ENCODE measurements at places on chromosomes 1 and 21.

DNA sequence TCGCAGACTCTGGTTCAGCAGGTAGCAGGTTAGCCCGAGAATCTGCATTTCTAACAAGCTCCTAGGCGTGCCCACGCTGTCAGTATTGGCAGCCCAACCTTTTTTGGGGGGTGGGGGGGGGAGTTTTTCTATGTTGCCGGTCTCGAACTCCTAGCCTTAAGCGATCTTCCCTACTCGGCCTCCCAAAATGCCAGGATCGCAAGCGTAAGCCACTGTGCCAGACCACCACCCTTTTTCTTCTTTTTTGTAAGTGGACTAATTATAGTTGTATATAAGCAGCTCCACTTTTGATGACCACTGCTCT is 480 bp upstream of the MIS18A start:
- peaks cover 34% of the 10 kb centered on the region for H3K4me1 ChIP-seq
- H3K4me3 ChIP-seq, result peak overlapping the region; percentile 98
- DNase-seq, result no peak
- peaks cover 11% of the 10 kb centered on the region for H3K36me3 ChIP-seq
- peak overlapping the region; percentile 97 for H3K27ac ChIP-seq

DNA sequence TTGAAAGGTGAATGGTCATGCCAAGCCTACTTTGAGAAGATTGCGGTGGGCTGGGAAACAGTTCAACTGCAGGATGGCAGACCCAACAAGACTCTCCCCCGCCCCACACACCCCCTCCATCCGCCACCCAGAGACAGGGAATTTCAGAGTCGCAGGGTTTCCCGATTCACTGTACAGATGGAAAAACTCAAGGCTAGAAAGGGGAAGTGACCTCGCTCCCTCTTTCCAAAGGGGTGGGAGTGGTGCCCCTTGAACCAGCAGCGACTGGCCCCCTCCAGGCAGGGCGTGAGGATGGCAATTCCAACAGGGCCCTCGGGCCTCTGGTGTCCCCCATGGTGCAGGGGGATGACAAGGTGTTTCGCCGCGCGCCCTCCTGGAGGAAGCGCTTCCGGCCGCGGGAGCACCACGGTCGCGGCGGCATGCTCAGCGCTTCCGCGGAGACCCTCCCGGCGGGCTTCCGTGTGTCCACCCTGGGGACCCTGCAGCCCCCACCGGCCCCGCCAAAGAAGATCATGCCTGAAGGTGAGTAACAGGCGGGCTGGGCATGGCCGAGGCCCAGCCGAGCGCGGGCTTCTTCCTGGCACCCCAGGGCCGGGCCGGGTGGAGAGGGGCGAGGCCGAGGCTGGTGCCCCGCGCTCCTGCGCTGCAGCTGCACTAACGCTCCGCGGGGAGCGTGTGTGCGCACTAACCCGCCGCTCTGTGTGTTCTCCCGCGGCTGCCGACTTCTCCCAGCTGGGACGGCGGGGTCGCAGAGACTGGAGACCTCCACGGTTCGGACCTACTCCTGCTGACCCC is 10.4 kb downstream of the MYOG start:
- H3K4me3 ChIP-seq, result no peak overlapping the region
- H3K36me3 ChIP-seq, result no peaks in the 10 kb centered on the region
- H3K27me3 ChIP-seq, result peaks cover 8% of the 10 kb centered on the region
- H3K4me1 ChIP-seq, result peaks cover 5% of the 10 kb centered on the region
- DNase-seq, result no peak

DNA sequence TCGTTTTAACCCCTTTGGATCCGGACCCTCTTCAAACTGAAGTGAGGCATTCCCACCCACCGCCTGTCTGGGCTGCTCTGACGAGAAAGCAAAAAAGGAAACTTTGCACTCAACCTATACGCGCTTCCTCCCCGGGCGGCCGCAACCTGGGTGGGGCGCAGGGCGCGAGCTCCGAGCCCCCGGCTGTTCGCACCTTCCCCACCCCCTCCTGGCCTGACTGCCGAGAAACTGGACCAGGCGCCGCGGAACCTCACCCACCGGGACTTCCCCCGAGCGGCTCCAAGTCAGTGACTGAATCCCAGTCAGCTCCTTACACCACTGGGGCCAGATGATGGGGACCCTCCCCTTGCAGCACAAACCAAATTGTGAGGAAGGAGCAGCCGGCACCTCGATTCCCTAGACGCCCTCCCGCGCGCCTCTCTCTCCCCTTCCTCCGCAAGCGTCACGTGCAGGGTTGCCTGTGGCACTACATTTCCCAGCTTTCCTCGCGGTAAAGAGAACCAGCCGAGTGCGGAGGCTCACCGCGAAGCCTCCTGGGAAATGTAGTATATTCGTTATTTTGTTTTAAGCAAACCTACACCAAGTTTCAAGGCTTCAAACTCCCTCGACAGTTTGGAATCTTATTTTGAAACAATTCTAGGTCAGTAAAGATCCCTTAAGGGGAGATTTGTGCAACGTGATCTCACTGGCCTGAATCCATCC is at the start of gene RAB29:
RAB29 (minus strand) TSS at position 468 of the 702 bp plus-strand sequence. CDS start 526 bp downstream, outside the sequence.
- DNase-seq, result peak; percentile 94
- H3K36me3 ChIP-seq, result peaks cover 15% of the 10 kb centered on the region
- peaks cover 74% of the 10 kb centered on the region for H3K4me1 ChIP-seq
- peaks cover 25% of the 10 kb centered on the region for H3K27me3 ChIP-seq

GRCh38 chr1:14724678-14725077 is 126.2 kb downstream of the KAZN start:
- H3K36me3 ChIP-seq, result no peaks in the 10 kb centered on the region
- DNase-seq, result no peak
- peaks cover 3% of the 10 kb centered on the region for H3K27me3 ChIP-seq
- H3K4me3 ChIP-seq, result no peak overlapping the region
- H3K27ac ChIP-seq, result no peak overlapping the region

GRCh38 chr1:225999912-226000337 is 782 bp upstream of the SDE2 start:
- DNase-seq, result peak; percentile 84
- H3K4me3 ChIP-seq, result peak overlapping the region; percentile 100
- H3K36me3 ChIP-seq, result peaks cover 2% of the 10 kb centered on the region
- peaks cover 18% of the 10 kb centered on the region for H3K27me3 ChIP-seq
- H3K27ac ChIP-seq, result peak overlapping the region; percentile 99
- H3K4me1 ChIP-seq, result peaks cover 68% of the 10 kb centered on the region

DNA sequence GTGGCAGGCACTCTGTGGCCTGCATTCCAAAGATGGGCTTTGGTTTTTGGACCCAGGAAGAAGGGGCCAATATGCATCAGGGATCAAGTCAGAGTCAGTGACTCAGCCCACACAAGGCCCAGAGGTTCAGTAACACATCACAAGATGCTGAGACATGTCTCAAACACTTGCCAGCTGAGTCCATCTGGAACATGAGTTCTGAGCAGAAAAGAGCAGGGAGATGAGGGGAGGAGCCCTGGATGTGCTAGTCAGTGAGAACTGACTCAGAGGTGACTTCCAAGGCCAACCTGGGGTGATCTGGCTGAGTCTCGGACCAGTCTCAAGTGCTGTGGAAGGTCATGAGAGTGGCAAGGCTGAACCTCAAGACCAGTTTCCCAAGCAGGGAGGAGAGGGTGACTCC is 150.1 kb downstream of the CDC7 start:
- peaks cover 10% of the 10 kb centered on the region for H3K36me3 ChIP-seq
- no peak for DNase-seq
- no peak overlapping the region for H3K4me3 ChIP-seq
- H3K27me3 ChIP-seq, result no peaks in the 10 kb centered on the region

DNA sequence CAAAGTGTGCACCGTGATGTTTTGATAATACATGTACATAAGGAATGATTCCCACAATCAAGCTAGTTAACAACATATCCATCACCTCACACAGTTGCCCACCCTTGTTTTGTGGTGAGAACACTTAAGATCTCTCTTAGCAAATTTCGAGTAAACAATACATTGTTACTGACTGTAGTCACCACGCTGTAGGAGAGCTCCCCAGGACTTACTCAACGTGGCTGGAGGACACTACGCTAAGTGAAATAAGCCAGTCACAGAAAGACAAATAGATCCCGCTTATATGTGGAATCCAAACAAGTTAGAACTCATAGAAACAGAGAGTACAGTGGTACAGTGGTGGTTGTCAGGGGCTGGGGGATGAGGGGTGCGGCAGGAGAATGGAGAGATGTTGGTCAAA is 24.8 kb downstream of the GPR137B start:
- peaks cover 12% of the 10 kb centered on the region for H3K36me3 ChIP-seq
- no peak for DNase-seq
- peaks cover 42% of the 10 kb centered on the region for H3K4me1 ChIP-seq
- H3K27me3 ChIP-seq, result no peaks in the 10 kb centered on the region
- H3K4me3 ChIP-seq, result no peak overlapping the region

GRCh38 chr1:154155251-154155650 is 378 bp upstream of the NUP210L start:
- peaks cover 3% of the 10 kb centered on the region for H3K27me3 ChIP-seq
- peaks cover 52% of the 10 kb centered on the region for H3K4me1 ChIP-seq
- H3K27ac ChIP-seq, result peak overlapping the region; percentile 77
- H3K4me3 ChIP-seq, result no peak overlapping the region
- H3K36me3 ChIP-seq, result peaks cover 26% of the 10 kb centered on the region

- DNase-seq, result peak; percentile 85
- H3K27me3 ChIP-seq, result peaks cover 4% of the 10 kb centered on the region
- H3K27ac ChIP-seq, result peak overlapping the region; percentile 37
- H3K36me3 ChIP-seq, result no peaks in the 10 kb centered on the region
These were observed 2.0 kb upstream of the EFNA4 start for GRCh38 chr1:155061381-155062150.

DNA sequence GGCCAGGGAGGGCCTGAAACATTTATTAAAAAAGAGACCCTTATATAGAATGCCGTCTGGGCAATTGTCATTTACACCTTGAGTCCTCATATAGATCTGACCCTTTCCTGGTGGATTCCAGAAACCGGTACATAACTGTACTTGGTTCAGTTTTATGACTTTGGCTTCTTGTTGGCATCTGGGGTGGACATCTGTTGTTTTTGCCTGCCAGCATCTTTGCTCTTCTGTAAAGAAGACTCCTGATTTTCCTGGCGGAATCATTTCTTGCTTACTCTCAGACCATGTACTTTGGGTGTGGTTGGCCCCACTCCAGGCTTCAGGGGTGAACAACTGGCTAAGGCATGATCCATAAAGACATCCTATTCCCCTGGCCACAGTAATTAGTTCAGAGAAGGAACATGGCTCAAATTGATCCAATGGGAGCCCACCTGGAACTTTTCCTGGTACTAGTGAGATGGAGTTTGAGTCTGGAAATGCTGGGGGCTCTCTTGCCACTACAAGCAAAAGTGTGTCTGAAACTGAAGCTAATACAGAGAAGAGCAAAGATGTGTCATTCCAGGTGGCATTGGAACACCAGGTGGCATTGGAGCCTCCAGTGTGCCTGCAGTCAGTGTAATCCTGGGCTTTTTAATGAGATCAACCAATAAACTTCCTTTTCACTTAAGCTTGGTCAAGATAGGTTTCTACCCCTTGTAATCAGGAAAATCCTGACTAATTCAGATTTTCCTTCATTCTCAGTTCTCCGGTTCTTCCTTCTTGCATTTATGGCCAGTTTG is 332.5 kb upstream of the CAMK1G start:
- no peaks in the 10 kb centered on the region for H3K4me1 ChIP-seq
- H3K27ac ChIP-seq, result no peak overlapping the region
- H3K4me3 ChIP-seq, result no peak overlapping the region

GRCh38 chr1:212816567-212817278 is 25.0 kb downstream of the TATDN3 start:
- no peak for DNase-seq
- peaks cover 1% of the 10 kb centered on the region for H3K27me3 ChIP-seq
- no peak overlapping the region for H3K4me3 ChIP-seq
- H3K27ac ChIP-seq, result no peak overlapping the region
- H3K36me3 ChIP-seq, result peaks cover 13% of the 10 kb centered on the region
